Hepatocyte (in vitro differentiated cells): ENCODE measurements at places on chromosomes 2 and 18.

GRCh38 chr18:61085036-61085435 is 248.2 kb upstream of the CDH20 start:
- H3K36me3 ChIP-seq = no peaks in the 10 kb centered on the region
- no peaks in the 10 kb centered on the region for H3K27me3 ChIP-seq
- H3K27ac ChIP-seq = no peak overlapping the region
- no peaks in the 10 kb centered on the region for H3K4me1 ChIP-seq
- DNase-seq = no peak

GRCh38 chr2:228917220-228917619 is 353.9 kb downstream of the PID1 start:
- no peak overlapping the region for H3K4me3 ChIP-seq
- H3K27me3 ChIP-seq = no peaks in the 10 kb centered on the region
- H3K4me1 ChIP-seq = no peaks in the 10 kb centered on the region
- DNase-seq = no peak

- no peaks in the 10 kb centered on the region for H3K4me1 ChIP-seq
- H3K4me3 ChIP-seq = no peak overlapping the region
- DNase-seq = no peak
- no peaks in the 10 kb centered on the region for H3K27me3 ChIP-seq
These were observed 187.4 kb downstream of the DNER start for GRCh38 chr2:229526951-229527350.

- peak overlapping the region; percentile 98 for H3K27ac ChIP-seq
- peak overlapping the region; percentile 80 for H3K4me3 ChIP-seq
- no peaks in the 10 kb centered on the region for H3K27me3 ChIP-seq
- DNase-seq = no peak
These were observed 1.9 kb downstream of the ORMDL1 start for GRCh38 chr2:189782221-189782671.

DNA sequence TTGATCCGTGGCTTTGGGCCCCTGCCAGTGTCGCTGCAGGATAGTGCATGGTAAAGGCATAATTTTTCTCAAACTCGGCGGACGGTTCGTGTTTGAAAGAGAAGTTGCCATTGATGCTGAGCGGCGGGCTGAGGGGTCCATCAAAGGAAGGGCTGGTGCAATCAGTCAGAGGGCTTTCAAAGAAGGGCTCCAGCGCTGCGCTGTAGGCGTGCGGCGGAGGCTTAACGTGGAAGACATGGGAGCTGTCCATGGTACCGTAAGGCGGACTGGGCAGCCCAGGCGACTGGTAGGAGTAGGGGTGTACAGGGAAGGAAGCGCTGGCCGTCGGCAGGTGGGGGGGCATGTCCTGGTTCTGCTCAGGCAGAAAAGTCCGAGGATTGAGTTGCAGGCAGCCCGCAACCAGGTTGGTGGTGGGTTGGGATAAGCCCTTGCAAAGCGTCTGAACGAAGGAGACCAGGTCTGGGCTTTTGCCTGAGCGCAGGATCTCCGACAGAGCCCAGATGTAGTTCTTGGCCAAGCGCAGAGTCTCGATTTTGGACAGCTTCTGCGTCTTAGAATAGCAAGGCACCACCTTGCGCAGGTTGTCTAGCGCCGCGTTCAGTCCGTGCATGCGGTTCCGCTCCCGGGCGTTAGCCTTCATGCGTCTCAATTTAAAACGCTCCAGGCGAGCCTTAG is 2.3 kb downstream of the NEUROD1 start:
- DNase-seq = peak; percentile 91
- H3K4me3 ChIP-seq = no peak overlapping the region
- peaks cover 4% of the 10 kb centered on the region for H3K4me1 ChIP-seq

- no peaks in the 10 kb centered on the region for H3K36me3 ChIP-seq
- no peak for DNase-seq
- no peaks in the 10 kb centered on the region for H3K27me3 ChIP-seq
- H3K4me1 ChIP-seq = no peaks in the 10 kb centered on the region
These were observed 6.9 kb upstream of the TRAF3IP1 start for GRCh38 chr2:238313289-238313990.

DNA sequence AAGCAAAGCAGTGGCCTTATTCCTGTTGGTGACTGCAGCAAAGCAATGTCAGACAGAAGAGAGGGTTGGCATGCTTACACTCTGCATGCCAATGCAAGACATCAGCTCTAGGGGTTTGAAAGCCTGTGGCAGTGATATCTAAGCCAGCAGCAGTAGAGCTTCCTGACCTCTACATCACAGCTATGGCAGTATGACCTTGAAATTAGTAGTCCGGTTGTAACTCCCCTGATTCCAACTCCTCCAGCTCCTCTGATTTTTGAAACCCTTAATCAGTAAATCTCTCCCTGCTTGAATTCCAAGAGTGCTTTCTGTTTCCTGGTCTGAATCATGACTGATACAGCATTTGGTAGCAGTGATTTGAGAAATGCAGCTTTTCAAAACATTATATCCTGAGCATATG is 60.0 kb upstream of the LRP1B start:
- no peaks in the 10 kb centered on the region for H3K36me3 ChIP-seq
- no peak overlapping the region for H3K27ac ChIP-seq
- no peaks in the 10 kb centered on the region for H3K27me3 ChIP-seq

- DNase-seq = no peak
- H3K4me1 ChIP-seq = no peaks in the 10 kb centered on the region
- no peak overlapping the region for H3K27ac ChIP-seq
- no peaks in the 10 kb centered on the region for H3K27me3 ChIP-seq
- no peak overlapping the region for H3K4me3 ChIP-seq
These were observed 17.5 kb upstream of the ILKAP start for GRCh38 chr2:238220892-238221521.

GRCh38 chr2:121721926-121722325 is 14.7 kb downstream of the NIFK start:
- no peak overlapping the region for H3K4me3 ChIP-seq
- H3K27ac ChIP-seq = peak overlapping the region; percentile 32
- no peaks in the 10 kb centered on the region for H3K36me3 ChIP-seq
- DNase-seq = no peak
- no peaks in the 10 kb centered on the region for H3K4me1 ChIP-seq
